Activated T-helper 2 cell treated with anti-CD3 and anti-CD28 coated beads, Interferon-gamma antibody, Interleukin-2, Interleukin-4, amounts not matched to agents 10 μg/mL and 5 μg/mL and 100 μg/mL, durations not matched to agents 14 hours and 24 hours and 36 hours (primary cell): ENCODE measurements at places on chromosomes 7 and 10.

DNA sequence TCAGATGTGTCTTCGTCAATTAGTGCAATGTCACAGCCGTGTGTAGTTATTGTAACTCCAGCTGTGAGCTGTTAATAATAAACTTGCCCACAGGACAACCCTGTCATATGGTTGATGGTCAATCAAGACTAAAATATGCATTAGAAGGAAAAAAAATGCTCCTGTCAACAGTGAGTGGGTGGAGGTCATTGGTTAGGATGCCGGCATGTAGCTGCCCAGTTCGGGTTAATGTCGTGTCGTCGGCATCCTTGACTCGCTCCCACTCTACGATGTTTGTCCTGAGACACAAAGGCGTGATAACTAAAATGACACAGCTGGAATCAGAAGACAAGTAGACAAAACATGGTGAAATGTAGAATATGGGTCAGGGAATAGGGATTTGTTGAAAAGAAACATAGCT is 442.8 kb upstream of the NPVF start:
- no peaks in the 10 kb centered on the region for H3K27me3 ChIP-seq
- DNase-seq = no peak
- H3K27ac ChIP-seq = no peak overlapping the region
- no peaks in the 10 kb centered on the region for H3K4me1 ChIP-seq

DNA sequence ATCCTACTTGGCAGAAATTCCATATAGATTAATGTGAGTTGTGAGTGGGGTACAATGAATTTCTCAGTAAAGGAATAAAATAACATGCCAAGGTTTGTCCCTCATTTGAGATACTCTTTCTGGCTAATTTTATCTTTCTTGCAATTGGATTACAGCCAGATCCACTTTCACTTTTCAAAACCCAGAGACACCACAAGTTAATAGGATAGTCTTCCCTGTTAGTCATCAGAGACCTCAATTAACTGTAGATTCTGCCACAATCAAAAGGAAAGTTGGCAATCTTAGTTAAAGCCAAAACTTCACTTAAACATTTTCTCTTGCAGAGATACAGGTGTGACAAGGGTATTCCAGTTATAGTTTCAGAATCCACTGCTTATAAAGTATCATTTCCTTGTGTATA is 91.4 kb upstream of the PHYHIPL start:
- no peaks in the 10 kb centered on the region for H3K36me3 ChIP-seq
- H3K4me1 ChIP-seq = no peaks in the 10 kb centered on the region
- no peak for DNase-seq
- no peak overlapping the region for H3K27ac ChIP-seq
- H3K27me3 ChIP-seq = no peaks in the 10 kb centered on the region

DNA sequence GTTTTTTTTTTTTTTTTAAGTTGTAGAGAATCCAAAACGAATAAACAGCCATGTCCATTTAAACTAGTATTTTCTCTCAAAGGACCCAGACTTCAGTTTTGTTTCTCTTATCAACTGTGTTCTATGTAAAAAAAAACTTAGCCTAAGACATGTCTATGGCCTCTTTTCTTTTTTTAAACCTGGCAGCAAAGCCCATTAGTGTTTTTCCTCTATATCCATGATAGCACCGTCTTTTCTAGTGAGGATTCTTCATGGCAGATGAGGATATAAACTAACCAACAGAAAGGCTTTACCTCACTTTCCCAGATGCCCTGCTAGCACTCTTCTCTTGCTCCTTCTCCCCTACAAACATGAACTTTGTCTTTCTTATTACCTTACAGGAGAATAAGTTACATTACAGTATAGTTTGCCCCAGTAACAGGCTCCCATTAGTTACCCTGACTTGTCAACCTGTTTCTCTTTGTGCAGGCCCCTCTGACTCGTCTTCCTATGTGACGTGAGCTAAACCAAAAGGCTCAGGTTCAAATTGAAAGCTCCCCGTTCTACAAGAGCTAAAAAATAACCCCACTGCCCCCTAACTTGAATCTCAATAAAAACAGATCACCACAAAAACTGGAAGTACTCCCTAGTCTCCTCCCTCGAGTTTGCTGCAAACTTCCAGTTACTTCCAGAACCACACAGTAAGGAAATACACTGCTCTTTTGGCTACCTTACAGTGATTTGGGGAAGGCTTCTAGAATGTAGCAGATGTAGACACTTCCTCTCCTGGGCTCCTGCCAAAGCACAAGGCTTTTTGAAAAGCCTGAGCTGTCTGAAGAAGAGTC is 20.1 kb downstream of the P4HA1 start:
- peak overlapping the region; percentile 91 for H3K27ac ChIP-seq
- no peaks in the 10 kb centered on the region for H3K27me3 ChIP-seq

GRCh38 chr7:73647725-73648592 is 19.7 kb upstream of the VPS37D start:
- H3K4me3 ChIP-seq = peak overlapping the region; percentile 31
- no peak for DNase-seq
- H3K27me3 ChIP-seq = peaks cover 54% of the 10 kb centered on the region
- no peak overlapping the region for H3K27ac ChIP-seq

GRCh38 chr7:127758845-127759244 is 106.9 kb downstream of the SND1 start:
- no peak overlapping the region for H3K4me3 ChIP-seq
- H3K36me3 ChIP-seq = peaks cover 18% of the 10 kb centered on the region
- H3K27me3 ChIP-seq = no peaks in the 10 kb centered on the region
- no peak for DNase-seq
- no peak overlapping the region for H3K27ac ChIP-seq
